Stimulated activated CD4-positive, alpha-beta T cell treated with anti-CD3 and anti-CD28 coated beads, TNF-alpha, amount 100 ng/mL, for 4 hours (primary cell): ENCODE measurements at places on chromosomes 5 and 9.

GRCh38 chr5:150112201-150113046, 26.1 kb upstream of the CSF1R start:
- no peak for DNase-seq

- DNase-seq = no peak
These were observed 1045.3 kb downstream of the TLE1 start for GRCh38 chr9:80644044-80644443.

DNA sequence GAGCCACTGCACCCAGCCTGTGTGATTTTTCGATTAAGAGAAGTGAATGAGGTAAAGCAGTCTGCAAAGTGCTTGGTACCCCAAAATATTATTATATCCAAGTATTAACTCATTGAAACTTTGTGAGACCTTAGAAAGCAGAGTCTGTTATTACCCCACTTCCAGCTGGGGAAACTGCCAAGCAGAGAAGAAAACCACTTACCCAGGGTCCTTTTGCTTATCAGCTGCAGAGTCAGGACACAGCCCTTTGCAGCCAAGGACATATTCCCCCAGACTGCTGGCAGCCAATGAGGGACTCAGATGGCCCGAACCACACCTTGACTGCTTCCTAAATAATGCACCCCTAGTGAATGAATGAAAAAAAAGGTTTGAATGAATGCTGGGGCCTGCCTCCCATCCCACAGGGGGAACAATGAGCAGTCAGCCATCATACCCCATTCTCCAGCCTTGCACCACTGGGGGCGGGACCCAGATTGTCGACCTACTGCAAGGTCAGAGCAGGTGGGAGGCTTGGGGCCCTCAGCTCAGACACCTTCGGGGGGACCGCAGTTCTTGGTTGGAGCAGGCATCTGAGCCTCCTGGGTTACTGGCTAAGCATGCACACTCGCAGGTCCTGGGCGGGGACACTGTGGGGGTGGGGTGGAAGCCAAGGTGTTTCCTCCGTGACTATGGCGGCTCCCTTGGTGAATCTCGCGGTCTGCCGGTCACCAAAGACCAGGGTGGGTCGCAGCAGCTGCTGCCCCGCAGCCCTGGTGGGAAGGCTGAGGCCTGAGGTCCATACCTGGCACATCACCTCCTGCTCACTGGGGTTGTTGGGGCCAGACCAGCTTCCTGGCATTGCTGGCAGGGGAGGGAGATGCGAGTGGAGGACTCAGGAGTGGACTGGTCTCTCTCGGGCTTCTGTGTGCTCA, 29.7 kb downstream of the PRRT1B start:
- DNase-seq = no peak

- no peak for DNase-seq
These were observed 46.1 kb upstream of the PCA3 start for GRCh38 chr9:76718166-76718565.

GRCh38 chr9:86336058-86336457, 18.2 kb downstream of the TUT7 start:
- DNase-seq = no peak

DNA sequence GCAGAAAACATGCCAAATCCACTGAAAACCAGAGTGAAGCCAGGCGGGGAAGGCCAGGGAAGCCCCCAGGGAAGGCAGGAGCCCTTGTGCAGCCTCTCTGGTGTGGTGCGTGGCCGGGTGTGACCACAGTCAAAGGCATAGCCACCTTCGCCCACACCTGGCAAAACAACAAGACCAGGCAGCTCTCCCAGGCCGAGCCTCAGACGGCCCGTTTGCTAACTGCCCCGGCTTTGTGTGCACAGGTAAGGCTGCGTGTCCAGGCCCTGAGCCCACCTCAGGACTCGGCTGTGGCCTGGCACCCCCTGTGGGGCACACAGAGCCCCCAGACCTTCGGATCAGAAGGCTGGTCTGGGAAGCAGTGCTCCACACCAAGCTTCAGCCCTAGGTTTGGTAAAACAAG, 6.1 kb downstream of the TMEM250 start:
- no peak for DNase-seq

- no peak for DNase-seq
These were observed 57.1 kb upstream of the NMUR2 start for GRCh38 chr5:152462021-152462721.

DNA sequence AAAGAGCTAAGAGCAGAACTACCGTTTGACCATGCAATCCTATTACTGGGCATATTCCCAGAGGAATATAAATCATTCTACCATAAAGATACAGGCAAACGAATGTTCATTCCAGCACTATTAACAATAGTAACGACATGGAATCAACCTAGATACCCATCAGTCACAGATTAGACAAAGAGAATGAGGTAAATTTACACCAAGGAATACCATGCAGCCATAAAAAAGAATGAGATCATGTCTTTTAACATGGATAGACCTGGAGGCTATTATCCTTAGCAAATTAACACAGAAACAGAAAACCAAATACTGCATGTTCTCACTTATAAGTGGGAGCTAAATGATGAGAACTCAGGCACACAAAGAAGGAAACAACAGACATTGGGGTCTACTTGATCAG, 641.9 kb downstream of the PDE4D start:
- DNase-seq = no peak
